ENCODE measurements at places on chromosomes 4 and X.
A peak's percentile ranks its signal among the peaks of the same experiment; 100 is the strongest.

GRCh38 chrX:111353793-111354192 lies 58.2 kb downstream of the DCX start:
- no peak for DNase-seq

GRCh38 chr4:100280807-100281206 lies 90.5 kb upstream of the DDIT4L start:
- no peak for DNase-seq

- DNase-seq: no peak
These were observed 188.4 kb upstream of the TBC1D9 start for GRCh38 chr4:140944572-140944971.

GRCh38 chr4:16337936-16338335 lies 111.7 kb upstream of the TAPT1 start:
- peak; percentile 75 for DNase-seq

GRCh38 chr4:24121395-24122175 lies 231.7 kb upstream of the PPARGC1A start:
- DNase-seq: no peak

- DNase-seq: no peak
These were observed 128.4 kb upstream of the FAT1 start for GRCh38 chr4:186852073-186852420.

DNA sequence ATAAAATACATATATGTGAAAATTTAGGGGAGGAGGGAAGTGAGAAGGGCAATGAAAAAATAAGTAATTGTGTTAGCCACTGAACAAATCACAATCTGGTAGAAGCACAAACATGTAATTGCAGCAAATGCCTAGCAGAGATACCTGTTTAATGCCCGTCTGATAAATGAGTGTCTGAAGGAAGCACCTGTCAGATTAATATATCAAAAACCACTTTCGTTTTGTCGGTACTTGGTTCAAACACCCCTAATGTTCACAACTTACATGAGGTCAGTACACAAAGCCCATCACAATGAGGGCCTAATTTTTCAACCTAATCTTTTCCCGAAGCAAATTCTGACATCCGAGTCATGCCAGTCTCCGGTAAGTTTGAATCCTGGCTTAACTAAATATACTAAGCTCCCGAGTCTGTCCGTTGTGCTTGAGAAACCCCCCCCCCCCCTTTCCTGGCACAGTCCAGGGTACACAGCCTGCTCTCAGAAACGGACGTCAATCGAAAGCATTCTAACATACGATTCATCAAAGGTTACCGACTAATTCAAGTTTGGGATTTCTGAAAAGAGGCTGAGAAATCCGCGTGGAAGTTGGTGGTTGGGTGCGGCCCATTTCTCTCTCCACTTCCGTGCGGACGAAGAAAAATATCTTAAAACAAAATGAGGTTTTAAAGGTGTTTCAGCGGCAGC lies 758 bp downstream of the SDAD1 start:
- DNase-seq: peak; percentile 15

GRCh38 chrX:10028283-10029104 lies 61.3 kb downstream of the CLDN34 start:
- no peak for DNase-seq

GRCh38 chr4:88962396-88962795 lies 94.6 kb downstream of the FAM13A start:
- peak; percentile 11 for DNase-seq

- peak; percentile 87 for DNase-seq
These were observed 40.0 kb upstream of the IRF2 start for GRCh38 chr4:184514121-184514988.

GRCh38 chr4:103199009-103199408 lies 866 bp upstream of the CENPE start:
- DNase-seq: no peak

DNA sequence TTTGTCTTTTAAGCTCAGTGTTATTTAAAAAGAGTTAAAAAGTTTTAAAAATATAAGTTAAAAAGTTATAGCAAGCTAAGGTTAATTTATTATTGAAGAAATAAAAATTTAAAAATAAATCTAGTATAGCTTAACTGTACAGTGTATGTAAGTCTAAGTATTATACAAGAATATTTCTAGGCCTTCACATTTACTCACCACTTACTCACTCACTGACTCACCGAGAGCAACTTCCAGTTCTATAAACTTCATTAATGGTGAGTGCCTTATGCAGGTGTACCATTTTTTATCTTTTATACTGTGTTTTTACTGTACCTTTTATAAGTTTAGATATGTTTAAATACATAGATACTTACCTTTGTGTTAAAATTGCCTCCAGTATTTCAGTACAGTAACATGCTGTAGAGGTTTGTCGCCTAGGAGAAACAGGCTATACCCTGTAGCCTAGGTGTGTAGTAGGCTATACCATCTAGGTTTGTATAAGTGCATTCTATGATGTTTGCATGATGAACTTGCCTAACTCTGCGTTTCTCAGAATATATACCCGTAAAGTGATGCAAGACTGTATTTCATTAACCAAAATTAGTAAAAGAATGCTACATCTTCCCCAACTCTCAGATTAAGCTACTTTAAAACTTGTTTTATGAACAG lies 202.9 kb downstream of the CFAP299 start:
- DNase-seq: peak; percentile 70

All from ELR (cell line).